Effector memory CD4-positive, alpha-beta T cell (primary cell): ENCODE measurements at places on chromosomes 4 and X.

GRCh38 chrX:71100581-71101505 lies 5.2 kb downstream of the FOXO4 start:
- no peak for DNase-seq

GRCh38 chr4:26099967-26100366 lies 185.9 kb downstream of the SMIM20 start:
- DNase-seq: no peak

DNA sequence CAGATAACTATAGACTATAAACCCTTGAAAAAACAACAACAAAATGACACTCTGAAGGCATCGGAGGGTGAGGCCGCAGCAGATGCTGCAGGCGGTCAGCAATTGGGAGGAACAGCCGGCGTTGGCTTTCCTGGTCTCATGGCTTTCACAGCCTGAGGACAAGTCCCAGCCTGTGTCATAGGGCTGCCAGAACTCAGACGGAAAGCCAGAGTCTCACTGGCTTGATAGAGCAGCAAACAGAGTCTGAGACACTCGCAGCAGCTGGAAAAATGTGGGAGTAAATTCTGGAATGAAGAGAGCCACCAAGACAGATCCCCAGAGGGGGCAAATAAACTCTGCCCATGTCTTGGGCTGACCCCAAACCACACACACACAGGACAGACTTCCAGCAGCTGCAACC lies 86.3 kb downstream of the PPP2R2C start:
- DNase-seq: no peak

DNA sequence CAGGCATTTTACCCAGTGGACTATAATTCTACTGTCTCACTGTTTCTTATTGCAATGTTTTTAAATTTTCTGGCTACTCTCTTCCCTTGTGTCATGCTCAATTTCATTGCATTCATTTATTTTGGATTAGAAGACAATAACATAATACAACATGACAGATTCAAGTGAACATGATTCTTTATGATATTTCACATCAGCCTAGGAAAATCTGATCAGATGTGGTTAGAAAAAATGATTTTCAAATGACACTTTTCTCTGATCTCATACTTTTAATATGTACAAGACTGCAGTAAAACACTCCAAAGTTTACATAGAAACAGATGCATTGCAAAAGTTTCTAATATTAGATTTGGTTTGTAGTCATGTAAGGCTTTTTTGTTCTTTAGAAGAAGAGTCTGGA lies 586.0 kb downstream of the ACTRT1 start:
- no peak for DNase-seq

- no peak for DNase-seq
Measured at GRCh38 chr4:118979712-118980111, 91.1 kb downstream of the SYNPO2 start.

GRCh38 chr4:138560448-138560847 lies 318.3 kb upstream of the SLC7A11 start:
- no peak for DNase-seq

GRCh38 chr4:77586951-77587383 lies 18.7 kb upstream of the CXCL13 start:
- DNase-seq: no peak

GRCh38 chr4:78370631-78371372 lies 180.8 kb upstream of the ANXA3 start:
- DNase-seq: no peak

GRCh38 chr4:129429581-129430320 lies 333.8 kb downstream of the C4orf33 start:
- no peak for DNase-seq

GRCh38 chr4:20062054-20062453 lies 189.7 kb upstream of the SLIT2 start:
- no peak for DNase-seq

GRCh38 chr4:150562250-150562649 lies 19.7 kb upstream of the MAB21L2 start:
- no peak for DNase-seq

DNA sequence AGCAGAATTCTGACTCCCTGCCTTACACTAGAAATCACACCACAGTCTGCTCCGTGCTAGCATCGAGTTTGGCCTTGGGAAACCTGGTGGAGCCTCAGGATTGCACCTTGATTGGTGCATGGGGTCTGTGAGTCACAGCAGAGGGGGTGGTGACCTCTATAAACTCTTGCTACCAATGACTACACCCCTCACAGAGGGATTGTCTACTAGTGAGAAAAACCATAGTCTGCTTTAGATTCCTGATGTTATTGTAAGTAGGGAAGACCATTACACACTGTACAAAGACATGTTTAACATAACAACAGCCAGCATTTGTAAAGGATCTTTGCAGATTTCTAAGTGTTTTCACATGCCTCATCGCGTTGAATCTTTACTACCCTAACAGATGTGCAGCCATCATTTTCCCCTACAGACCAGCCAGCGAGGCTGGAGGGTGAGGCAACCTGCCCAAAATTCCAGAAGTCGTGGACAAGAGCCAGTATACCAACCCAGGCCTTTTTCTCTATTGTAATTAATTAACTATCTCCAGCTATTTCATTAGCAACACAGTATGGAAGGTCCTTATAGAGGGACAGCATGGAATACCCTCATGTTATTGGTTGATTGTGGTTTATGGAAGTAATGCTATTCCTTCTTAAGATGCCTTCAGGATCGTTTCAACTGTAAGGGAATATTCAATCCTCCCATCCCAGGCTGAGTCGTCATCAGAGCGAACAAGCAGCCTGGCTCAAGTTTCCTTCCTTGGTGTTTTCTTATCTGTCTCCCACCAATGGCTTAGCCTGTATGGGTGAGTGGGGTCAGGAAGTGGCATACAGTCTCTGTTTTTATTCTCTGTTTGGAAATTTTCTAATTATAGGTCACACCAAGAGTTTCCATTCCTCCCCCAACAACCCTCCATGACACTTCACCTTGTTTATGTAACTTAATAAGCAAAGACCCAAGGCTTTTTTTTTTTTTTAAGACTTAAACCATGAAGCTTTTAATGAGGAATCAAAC lies 55.9 kb upstream of the KDR start:
- DNase-seq: no peak

- no peak for DNase-seq
Measured at GRCh38 chr4:22884157-22884556, 191.4 kb downstream of the GBA3 start.

DNA sequence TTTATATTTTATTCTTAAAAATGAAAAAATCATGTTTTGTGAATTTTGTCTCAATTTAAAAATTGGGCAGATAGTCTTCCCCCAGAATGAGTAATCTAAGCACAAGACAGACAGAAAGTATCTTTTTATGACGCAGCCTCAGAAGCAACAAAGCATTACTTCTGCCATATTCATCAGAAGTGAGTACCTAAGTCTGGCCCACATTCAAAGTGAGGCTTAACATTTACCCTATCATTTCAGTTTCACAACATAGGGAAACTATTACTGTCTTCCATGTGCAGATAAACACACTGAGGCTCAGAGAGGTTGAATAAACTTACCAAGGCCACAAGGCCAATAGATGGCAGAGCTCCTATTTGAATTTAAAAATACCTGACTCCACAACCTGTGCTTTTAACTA lies 4.4 kb upstream of the PRDX4 start:
- no peak for DNase-seq

- DNase-seq: no peak
Measured at GRCh38 chr4:142663828-142664227, 182.3 kb downstream of the INPP4B start.

- DNase-seq: no peak
Measured at GRCh38 chr4:51885363-51885762, 42.4 kb downstream of the DCUN1D4 start.
